Stimulated activated CD8-positive, alpha-beta memory T cell treated with anti-CD3 and anti-CD28 coated beads, Interleukin-7, amount 100 ng/mL, for 1 hour (primary cell): ENCODE measurements at places on chromosomes 5 and 9.

- no peak for DNase-seq
Observed at GRCh38 chr5:131377785-131378325, 114.0 kb downstream of the CDC42SE2 start.

DNA sequence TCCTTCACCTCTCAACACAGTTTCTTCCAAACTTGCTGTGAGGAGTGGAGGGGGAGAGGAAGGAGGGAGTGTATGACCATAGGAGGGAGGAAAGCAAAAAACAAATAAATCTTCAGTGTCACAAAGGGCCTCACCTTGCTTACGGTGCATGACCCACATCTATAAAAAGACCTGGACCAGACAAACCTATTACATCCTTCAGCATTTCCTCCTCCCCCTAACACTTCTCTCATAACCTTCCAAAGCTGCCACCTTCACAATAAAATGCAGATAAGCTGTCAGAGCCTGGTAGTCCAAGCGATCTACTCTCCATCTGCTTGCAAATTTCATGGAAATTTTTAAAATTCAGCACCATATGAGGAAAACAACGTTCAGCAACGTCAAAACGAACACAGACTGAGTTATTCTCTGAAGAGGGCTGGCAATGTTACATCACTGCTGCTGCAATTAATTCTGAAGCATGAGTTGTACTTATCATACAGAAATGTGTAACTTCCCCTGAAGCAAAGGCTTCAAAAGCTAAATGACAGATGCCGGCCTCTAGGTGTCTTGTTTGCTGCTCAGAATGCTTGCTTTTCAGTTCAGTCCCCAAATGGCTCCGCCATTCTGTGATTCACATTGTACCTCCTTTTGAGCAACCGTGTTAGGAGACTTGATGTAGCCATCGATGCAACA, 62.9 kb downstream of the EFNA5 start:
- no peak for DNase-seq

- DNase-seq: no peak
Observed at GRCh38 chr5:151895660-151896030, 29.0 kb downstream of the GLRA1 start.

DNA sequence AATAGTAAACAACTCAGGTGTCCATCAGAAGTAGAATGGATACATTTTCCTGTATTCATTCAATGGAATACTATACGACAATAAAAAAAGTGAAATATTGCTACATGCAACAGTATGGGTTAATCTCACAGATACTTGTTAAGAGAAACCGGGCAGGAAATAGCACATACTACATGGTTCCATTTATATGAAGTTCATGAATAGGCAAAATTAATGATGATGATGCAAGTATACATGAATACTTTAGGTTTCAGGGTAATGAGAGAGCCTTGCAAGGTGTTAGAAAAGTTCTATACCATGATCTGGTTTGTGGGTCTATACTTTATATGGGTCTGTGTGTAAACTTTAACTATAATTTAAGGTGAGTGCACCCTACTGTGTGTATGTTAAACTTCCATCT, 390.4 kb downstream of the ADGRV1 start:
- no peak for DNase-seq

- no peak for DNase-seq
Observed at GRCh38 chr5:3349704-3350565, 245.7 kb upstream of the IRX1 start.
